Suprapubic skin (tissue), 4 donors: ENCODE measurements at places on chromosomes 7 and 10. TPM values are rescaled to one million over a fixed set of nuclear protein-coding genes. Genes with fewer than 3 reads are reported as not detected.
A peak's percentile ranks its signal among the peaks of the same experiment; 100 is the strongest.

- DNase-seq, result no peak
Measured at GRCh38 chr10:131015271-131015670, 296.2 kb downstream of the TCERG1L start.

DNA sequence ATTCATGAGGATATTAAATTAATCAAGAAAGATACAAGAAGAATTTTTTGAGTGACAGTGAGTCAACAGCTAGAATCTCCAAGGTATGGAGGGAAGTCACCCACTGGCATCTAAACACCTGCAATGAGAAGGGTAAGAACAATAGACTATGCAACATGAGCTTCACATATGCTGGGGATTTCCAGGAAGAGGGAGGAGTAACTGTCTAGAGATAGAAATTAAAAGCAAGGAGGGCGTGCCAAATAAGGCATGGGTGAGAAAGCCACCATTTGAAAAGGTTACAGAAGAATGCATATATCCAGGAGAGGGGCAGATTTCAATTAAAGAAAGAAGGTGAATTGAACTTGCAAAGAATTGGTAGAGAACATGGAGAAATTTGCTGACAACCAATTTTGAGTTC is 365.7 kb downstream of the GPR37 start:
- DNase-seq, result no peak

- DNase-seq, result no peak
Measured at GRCh38 chr7:23161482-23161881, 20.4 kb upstream of the NUP42 start.

DNA sequence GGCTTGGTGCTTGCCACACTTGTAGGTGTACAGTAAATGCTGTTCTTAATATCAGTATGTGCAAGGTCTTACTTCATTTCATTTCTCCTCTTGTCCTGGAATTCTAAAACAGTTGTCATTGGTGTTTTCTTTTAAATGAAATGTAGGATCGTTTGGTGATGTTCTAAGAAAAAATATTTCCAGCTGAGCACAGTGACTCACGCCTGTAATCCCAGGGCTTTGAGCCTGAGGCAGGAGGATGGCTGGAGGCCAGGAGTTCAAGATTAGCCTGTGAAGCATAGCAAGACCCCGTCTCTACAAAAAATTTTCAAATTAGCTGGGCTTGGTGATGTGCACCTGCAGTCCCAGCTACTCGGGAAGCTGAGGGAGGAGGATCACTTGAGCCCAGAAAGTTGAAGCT is 32.6 kb upstream of the ELN start:
- DNase-seq, result no peak

DNA sequence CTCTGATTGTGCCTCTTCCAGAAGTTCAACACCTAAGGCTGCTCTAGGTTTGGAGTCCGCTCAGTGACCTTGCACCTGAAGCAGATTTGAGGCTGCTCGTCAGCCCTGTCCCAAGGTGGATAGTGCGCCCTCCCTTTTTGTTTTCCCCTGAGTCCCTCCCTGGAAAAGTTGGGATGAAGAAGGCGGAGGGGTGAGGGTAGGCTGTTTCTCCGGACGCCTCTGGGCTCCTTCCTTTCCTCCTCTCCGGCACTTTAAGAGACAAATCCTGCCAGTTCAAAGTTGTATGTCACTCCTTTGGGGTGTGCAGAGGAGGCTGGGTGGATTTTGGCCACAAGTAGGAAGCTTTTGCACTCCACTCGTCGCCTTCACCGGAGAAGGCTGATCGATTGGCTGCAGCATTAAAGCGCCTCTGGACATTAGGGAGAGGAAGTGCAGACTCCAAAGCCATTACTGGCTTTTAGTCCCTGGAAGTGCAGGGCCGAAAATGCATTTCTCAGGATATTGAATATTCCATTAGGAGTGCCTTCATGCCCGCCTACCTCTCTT is 81.9 kb upstream of the PRKG1 start:
- DNase-seq, result no peak

GRCh38 chr7:30896036-30896435 is 15.6 kb upstream of the AQP1 start:
- no peak for DNase-seq

DNA sequence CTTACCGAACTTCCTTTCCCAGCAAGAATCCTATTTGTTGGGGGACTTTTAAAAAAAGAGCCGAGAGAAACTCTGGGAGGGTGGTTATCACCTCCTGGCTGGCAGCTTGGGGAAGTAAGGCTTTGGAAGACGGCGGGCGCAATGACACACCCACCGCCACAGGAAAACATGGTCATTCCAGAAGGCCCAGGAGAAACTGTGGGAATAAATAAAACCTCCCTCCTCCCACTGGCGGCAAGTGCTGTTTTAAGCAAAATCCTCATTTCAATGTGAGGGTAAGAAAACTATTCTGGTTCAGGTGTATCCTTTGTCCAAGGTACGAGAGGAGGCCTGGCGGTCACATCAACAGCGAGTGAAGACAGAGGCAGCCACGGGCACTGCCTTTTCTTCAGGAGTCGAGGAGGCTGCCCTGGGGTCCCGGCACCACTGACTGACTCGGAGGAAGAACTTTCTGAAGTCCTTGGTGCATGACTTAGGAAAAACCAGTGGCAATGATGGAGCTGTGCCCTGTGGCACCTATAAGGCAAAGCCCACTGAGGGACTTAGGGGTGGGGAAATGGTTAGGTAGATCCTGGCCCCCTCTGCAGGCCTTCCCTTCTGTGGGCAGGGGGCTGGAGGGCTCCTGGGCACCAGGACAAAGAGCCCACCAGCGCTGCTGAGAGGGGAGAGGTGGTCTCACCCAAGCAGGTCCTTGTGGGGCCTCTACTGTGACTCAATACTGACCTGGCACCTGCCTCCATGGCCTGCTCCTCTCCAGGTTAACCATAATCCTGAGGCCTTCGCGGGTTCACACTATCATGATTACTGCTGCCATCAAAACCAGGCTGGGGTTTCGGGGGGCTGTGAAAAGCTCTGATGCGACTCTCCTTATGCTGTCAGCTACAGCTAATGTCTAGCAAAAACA is 21.4 kb downstream of the DNAJB12 start:
- DNase-seq, result no peak

DNA sequence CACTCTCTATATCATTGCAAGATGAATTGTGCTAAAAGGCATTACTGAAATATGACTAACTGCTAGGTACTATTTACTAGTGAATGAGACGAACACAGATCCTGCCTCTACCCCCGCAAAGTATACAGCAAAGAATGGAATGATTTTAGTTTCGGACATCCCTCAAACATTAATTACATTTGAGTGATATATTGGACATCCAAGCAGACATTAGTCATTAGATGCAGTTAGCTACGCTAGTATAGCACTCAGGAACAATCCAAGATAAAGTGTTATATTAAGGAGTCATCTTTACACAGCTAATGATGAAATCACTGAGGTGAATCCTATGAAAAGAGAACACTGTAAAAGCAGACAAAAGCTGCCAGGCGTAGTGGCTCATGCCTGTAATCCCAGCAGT is 7.3 kb upstream of the TAF3 start:
- DNase-seq, result no peak

GRCh38 chr7:129101746-129102145 is 42.8 kb upstream of the TSPAN33 start:
- DNase-seq, result no peak

GRCh38 chr10:112792487-112793201 is 157.4 kb upstream of the TCF7L2 start:
- DNase-seq, result peak; percentile 79

- DNase-seq, result no peak
Measured at GRCh38 chr10:25896421-25896820, 37.6 kb upstream of the MYO3A start.

- DNase-seq, result no peak
Measured at GRCh38 chr7:80725181-80725611, 86.8 kb downstream of the CD36 start.

GRCh38 chr7:35652124-35652523 is 42.8 kb downstream of the HERPUD2 start:
- no peak for DNase-seq

GRCh38 chr7:148941598-148942275 is 57.6 kb upstream of the EZH2 start:
- no peak for DNase-seq

DNA sequence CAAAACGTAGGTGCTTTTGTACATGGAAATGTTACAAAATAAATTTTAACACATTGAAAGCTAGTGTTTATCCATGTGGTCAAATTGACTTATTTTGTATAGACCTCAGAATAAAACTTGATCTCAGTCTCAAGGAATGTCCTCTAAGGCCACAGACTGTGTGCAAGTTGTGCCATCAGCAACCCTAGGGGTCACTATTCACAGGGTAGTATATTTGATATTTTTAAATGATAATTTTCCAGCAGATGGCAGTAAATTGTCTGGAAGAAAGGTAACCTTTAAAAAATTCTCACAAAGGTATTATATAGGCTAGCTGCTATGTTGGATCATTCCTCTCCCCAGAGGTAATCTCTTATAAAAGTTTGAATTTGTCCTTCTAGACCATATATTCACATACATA is 12.9 kb upstream of the SNX10 start:
- DNase-seq, result no peak

- DNase-seq, result no peak
Measured at GRCh38 chr7:105268511-105269392, 120.0 kb downstream of the SRPK2 start.

- no peak for DNase-seq
Measured at GRCh38 chr10:94088926-94089381, 95.2 kb downstream of the PLCE1 start.

- DNase-seq, result peak; percentile 76
Measured at GRCh38 chr7:927031-927671, 27.3 kb downstream of the ADAP1 start.

DNA sequence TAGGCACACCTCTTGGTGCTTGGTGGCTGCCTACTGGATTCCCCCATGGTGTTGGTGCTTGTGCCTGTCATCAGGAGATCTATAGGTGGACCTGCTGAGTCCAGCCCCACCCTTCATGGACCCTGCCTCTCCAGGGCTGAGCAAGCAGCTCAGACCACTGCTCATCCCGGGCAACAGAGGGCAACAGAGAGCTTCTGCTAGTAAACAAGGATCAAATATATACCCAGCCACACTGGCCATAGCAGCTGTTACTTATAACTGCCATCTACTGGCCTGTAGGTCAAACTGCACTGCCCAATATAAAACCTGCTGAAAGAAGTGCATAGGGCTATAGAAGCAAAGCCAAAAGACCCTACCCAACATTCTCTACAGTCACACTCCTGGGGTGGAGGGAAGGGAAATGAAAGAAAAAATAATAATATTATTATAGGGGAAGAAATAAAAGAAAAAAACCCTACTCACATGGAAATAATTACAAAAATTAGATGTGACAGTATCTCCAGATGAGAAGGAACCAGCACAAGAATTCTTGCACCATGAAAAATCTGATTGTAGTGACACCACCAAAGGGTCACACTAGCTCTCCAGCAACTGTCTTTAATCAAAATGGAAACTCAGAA is 54.9 kb upstream of the ZNF800 start:
- DNase-seq, result no peak

DNA sequence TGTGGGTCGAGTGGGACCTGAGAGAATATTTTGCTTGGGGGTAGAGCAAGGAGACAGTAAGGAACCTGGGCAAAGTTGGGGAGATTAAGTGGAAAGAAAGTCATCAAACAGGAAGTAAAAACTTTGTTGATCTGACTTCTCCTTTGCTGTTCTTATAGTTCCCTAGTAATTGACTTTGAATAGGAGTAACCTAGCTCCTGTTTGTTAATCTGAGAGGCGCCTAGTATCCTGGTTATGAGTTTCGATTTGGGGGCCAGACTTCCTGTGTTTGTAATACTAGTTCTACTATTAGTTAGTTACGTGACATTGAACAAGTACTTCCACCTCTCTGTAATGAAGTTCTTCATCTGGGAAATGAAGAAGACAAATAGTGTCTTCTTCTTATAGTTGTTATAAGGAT is 99.1 kb downstream of the ZNF365 start:
- DNase-seq, result no peak

DNA sequence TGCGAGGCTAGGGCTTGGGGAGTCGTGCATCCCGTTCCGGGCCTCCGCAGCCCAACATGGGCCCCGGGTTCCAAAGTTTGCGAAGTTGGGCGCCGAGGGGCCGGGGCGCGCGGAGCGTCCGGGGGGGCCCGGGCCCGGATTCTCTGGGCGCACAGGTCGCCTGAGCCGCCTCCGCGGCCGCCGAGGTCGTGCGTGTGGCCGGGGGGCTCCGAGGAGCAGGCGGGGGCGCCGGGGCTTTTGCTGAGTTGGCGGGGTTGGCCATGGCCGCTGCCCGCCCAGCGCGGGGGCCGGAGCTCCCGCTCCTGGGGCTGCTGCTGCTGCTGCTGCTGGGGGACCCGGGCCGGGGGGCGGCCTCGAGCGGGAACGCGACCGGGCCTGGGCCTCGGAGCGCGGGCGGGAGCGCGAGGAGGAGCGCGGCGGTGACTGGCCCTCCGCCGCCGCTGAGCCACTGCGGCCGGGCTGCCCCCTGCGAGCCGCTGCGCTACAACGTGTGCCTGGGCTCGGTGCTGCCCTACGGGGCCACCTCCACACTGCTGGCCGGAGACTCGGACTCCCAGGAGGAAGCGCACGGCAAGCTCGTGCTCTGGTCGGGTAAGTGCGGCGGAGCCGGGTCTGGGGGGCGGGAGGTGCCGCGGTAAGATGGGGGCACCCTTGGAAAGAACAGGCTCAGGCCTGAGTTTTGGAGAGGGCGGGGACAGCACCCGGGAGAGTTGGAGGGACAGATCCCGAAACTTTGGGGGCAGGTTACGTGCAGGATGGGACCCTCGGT is 643 bp downstream of the SMO start:
- DNase-seq, result no peak

- peak; percentile 85 for DNase-seq
Measured at GRCh38 chr7:44638611-44639557, 32.5 kb downstream of the OGDH start.

GRCh38 chr7:1170741-1171501 is 10.9 kb upstream of the ZFAND2A start:
- no peak for DNase-seq

- no peak for DNase-seq
Measured at GRCh38 chr7:83005410-83005809, 157.3 kb downstream of the PCLO start.

DNA sequence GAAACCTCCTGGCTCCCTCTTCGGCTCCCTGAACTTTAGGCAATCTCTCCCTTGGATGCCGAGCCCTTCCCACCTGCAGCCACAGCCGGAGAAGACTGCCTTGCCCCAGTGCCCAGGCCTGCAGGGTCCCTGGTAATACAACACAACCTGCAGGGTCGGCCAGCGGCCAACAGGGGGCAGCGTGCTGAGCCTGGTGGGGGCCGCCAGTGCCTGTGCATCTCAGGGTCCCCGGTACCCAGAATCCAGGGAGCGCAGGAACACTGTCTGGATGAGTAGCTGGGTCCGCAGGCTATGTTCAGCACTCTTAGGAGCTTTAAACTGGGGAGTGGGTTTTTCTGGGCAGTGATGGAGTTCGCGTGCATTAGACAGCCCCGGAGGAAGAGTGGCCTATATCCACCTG is 17.5 kb upstream of the C10orf71 start:
- DNase-seq, result peak; percentile 47

LRGUK gene
- total RNA-seq, result 0.34 TPM

PIK3AP1 gene
- total RNA-seq, result 2.2 TPM

ZSCAN25 gene
- total RNA-seq, result 46.1 TPM

RASSF4 gene
- total RNA-seq, result 23.3 TPM

IGFBP1 gene
- not detected for total RNA-seq

TMEM229A gene
- not detected for total RNA-seq

SH3PXD2A gene
- total RNA-seq, result 71.8 TPM

AKR1D1 gene
- total RNA-seq, result not detected
